ENCODE measurements at places on chromosomes 1 and 21. TPM values are rescaled to one million over a fixed set of nuclear protein-coding genes. Genes with fewer than 3 reads are reported as not detected.

Gene BEST4
- 0.26 TPM for total RNA-seq

DNA sequence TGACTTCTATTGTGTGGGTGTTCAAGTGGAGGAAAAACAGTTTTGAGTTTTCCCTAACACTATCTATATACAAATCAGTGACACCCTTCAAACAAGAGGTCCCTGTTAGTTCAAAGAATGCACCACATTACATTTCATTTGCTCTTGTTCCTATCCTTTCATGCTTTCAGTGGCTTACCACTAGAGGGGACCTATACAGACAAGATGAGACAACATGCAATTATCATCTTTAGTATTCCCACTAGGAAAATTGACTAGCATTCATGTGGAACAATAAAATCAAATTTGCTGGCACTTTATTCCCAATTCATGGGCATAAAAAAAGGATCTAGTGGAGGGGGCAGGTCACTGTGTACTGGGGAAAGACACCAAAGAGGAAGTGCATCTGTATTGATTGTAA, 13.3 kb upstream of the SIPA1L2 start:
- H3K4me1 ChIP-seq = no peaks in the 10 kb centered on the region
- no peak for DNase-seq

Gene NUP210L
- 0.08 TPM for total RNA-seq

- H3K36me3 ChIP-seq = peaks cover 7% of the 10 kb centered on the region
- H3K27ac ChIP-seq = no peak overlapping the region
- H3K4me3 ChIP-seq = no peak overlapping the region
- no peaks in the 10 kb centered on the region for H3K27me3 ChIP-seq
- H3K4me1 ChIP-seq = peaks cover 10% of the 10 kb centered on the region
These were observed 3.0 kb upstream of the NEK7 start for GRCh38 chr1:198153804-198154203.

GRCh38 chr1:104973516-104973915, 1223.8 kb downstream of the AMY1C start:
- no peak overlapping the region for H3K27ac ChIP-seq
- no peak for DNase-seq
- H3K4me3 ChIP-seq = no peak overlapping the region
- H3K4me1 ChIP-seq = no peaks in the 10 kb centered on the region
- H3K27me3 ChIP-seq = no peaks in the 10 kb centered on the region

DNA sequence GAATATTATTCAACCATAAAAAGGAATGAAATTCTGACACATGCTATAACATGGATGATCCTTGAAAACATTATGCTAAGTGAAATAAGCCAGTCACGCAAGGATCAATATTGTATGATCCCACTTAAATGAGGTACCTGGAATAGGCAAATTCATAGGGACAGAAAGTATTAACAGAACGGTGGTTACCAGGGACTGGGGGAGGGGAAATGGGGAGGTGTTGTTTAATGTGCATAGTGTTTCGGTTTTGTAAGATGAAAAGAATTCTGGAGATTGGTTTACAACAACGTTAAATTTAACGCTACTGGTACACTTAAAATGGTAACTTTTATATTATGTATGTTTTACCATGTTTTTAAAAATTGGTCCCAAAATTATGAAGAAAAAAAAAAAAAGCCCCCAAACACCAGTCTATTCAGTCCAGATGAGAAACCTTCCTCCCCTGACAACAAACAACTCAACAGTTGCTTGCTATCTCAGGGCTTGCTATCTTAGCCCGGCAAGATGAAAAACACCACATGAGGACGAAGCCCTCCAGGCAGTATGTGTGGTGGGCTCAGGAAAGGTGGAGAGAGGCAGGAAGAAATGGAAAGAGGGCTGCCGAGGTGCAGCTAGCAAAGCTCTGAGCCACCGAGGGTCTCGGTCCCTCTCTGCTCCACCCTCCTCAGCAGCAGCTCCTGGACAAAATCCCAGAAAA, 8.5 kb downstream of the NUAK2 start:
- DNase-seq = no peak
- H3K36me3 ChIP-seq = peaks cover 4% of the 10 kb centered on the region
- peak overlapping the region; percentile 82 for H3K27ac ChIP-seq
- peak overlapping the region; percentile 60 for H3K4me3 ChIP-seq
- peaks cover 48% of the 10 kb centered on the region for H3K4me1 ChIP-seq

DNA sequence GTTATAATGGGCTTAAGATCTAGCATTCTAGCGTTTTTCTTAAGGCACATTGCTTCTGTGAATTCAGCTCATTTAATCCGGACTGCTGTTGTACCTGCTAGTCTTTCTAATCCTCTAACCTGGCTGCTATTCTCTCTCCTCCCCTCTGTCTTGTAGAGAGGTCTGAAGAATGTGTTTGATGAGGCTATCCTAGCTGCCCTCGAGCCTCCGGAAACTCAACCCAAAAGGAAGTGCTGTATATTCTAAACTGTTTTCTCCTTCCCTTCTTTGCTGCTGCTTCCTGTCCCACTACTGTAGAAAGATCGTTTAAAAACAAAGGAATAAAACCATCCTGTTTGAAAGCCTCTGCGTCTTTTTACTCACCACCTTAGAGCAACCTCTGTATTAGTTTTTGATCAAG, 37.3 kb downstream of the CDC42 start:
- H3K4me1 ChIP-seq = peaks cover 88% of the 10 kb centered on the region
- no peaks in the 10 kb centered on the region for H3K27me3 ChIP-seq
- H3K4me3 ChIP-seq = peak overlapping the region; percentile 62
- H3K27ac ChIP-seq = peak overlapping the region; percentile 87
- peaks cover 79% of the 10 kb centered on the region for H3K36me3 ChIP-seq

DNA sequence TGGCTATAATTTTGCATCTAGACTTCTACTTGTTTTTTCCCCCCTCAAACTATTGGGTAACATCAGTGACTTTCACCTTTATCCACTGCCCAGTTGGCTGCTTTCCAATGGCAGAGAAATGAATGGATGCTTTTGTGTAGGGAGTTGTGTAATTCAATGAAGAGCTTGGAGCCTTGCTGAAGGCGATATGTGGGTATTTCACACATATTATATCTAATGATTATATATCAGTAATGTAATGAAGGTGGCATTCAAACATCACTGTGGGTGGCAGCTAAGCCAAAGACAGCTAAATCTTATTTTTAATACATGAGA, 81.2 kb downstream of the TGFB2 start:
- no peaks in the 10 kb centered on the region for H3K4me1 ChIP-seq
- no peak for DNase-seq
- H3K36me3 ChIP-seq = no peaks in the 10 kb centered on the region
- H3K27ac ChIP-seq = no peak overlapping the region
- no peak overlapping the region for H3K4me3 ChIP-seq

Gene OR2W3
- total RNA-seq = not detected

Gene TMEM82
- total RNA-seq = not detected

DNA sequence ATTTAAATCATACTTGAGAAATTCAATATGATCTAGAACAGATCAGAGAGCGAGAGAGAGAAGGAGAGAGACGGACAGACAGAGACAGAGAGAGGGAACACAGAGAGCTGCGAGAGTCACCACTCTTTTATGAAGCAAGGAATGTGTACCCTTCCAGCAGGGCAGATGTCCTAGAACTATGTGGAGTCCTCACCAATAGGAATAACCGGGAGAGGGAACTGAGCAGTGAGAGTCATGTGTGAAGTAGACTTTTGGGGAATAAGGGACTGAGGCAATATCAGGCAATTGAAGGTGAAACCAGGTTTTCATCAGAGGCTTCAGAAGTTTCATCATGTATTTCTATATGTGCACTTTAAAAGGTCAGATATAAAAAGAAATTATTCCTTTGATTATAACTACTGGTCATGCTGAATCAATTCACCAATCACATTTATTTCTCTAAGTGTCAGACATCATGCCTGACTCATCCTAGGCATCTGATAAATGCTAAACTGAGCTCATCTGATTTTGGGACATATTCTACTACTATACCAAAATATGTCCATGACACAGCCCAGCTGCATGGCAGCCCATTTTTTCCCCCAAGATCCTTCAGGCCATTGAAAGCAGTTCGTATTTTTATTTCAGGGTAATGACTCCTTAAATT, 22.4 kb downstream of the VTCN1 start:
- no peak for DNase-seq
- H3K27ac ChIP-seq = no peak overlapping the region
- H3K4me1 ChIP-seq = no peaks in the 10 kb centered on the region
- peaks cover 12% of the 10 kb centered on the region for H3K27me3 ChIP-seq
- no peak overlapping the region for H3K4me3 ChIP-seq

DNA sequence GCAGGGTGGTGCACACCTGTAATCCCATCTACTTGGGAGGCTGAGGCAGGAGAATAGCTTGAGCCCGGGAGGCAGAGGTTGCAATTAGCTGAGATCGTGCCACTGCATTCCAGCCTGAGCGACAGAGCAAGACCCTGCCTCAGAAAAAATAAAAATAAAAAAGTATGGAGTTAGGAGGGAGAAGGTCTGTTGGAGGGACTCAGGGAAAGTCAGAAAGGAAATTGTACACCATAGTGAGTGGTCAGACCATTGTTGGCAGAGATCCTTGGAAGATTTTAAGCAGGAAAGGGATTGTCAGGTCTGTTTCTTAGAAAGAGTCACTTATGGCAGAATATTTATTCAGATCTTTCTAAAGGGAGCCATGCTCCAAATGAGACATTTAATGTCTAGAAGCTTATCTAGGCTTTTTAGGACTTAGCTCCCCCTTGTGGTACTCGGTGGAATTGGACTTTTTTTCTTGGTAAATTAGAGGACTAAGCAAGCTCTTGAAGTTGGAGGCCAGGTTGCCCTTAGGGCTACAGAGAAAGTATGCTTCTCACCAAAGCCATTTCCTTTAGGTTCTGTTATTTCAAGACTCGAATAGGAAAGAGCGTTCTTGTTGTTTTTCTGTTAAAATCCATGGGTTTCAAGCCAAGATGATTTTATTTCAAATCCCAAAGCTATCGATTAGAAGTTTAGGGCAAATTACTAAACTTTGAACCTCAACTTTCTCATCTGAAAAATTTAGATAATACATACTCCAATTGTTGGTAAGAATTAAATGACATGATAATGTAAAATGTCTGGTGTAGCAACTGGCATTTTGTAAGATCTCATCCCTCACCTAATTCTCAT, 16.5 kb downstream of the MIA3 start:
- peaks cover 44% of the 10 kb centered on the region for H3K36me3 ChIP-seq
- peak; percentile 90 for DNase-seq
- H3K4me1 ChIP-seq = peaks cover 14% of the 10 kb centered on the region
- H3K4me3 ChIP-seq = no peak overlapping the region

Gene CCDC17
- 2.5 TPM for total RNA-seq

GRCh38 chr1:176885751-176886150, 278.8 kb downstream of the ASTN1 start:
- no peak for DNase-seq
- H3K4me3 ChIP-seq = no peak overlapping the region
- H3K36me3 ChIP-seq = no peaks in the 10 kb centered on the region

DNA sequence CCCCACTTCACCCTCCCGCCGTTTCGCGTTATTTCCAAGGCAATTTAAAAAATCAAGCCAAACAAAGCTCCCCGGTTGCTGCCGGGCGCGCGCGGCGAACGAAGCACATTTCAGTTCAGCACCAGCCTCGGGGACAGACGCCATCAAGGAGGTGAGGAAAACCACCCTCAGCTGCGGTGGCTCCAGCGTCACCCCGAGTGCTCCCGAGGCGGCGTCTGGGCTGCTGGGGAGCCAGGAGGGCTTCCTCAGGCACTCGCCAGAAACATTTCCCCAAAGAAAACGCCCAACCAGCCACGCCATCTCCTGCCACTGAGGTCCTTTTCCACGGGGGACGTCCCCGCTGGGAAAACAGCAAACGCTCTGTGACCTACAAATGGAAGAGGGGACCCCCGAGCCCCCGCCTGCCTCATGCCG, 623 bp downstream of the GNG4 start:
- H3K27ac ChIP-seq = no peak overlapping the region
- H3K36me3 ChIP-seq = peaks cover 3% of the 10 kb centered on the region
- H3K4me3 ChIP-seq = peak overlapping the region; percentile 71
- H3K27me3 ChIP-seq = peaks cover 65% of the 10 kb centered on the region

GRCh38 chr21:24955275-24955961, 651.9 kb downstream of the MRPL39 start:
- no peaks in the 10 kb centered on the region for H3K27me3 ChIP-seq
- H3K4me1 ChIP-seq = peaks cover 3% of the 10 kb centered on the region
- no peak overlapping the region for H3K4me3 ChIP-seq
- H3K27ac ChIP-seq = no peak overlapping the region
- H3K36me3 ChIP-seq = no peaks in the 10 kb centered on the region

- DNase-seq = no peak
- peaks cover 4% of the 10 kb centered on the region for H3K36me3 ChIP-seq
These were observed 646 bp upstream of the RRP15 start for GRCh38 chr1:218284377-218284916.

GRCh38 chr1:248288391-248288790, 10.6 kb upstream of the OR2T33 start:
- H3K27ac ChIP-seq = no peak overlapping the region
- no peaks in the 10 kb centered on the region for H3K27me3 ChIP-seq
- no peak for DNase-seq
- H3K36me3 ChIP-seq = no peaks in the 10 kb centered on the region

Gene CFAP141
- total RNA-seq = not detected

GRCh38 chr21:33871171-33871570, 44.4 kb downstream of the ATP5PO start:
- DNase-seq = no peak
- peaks cover 8% of the 10 kb centered on the region for H3K27me3 ChIP-seq
- no peak overlapping the region for H3K4me3 ChIP-seq

DNA sequence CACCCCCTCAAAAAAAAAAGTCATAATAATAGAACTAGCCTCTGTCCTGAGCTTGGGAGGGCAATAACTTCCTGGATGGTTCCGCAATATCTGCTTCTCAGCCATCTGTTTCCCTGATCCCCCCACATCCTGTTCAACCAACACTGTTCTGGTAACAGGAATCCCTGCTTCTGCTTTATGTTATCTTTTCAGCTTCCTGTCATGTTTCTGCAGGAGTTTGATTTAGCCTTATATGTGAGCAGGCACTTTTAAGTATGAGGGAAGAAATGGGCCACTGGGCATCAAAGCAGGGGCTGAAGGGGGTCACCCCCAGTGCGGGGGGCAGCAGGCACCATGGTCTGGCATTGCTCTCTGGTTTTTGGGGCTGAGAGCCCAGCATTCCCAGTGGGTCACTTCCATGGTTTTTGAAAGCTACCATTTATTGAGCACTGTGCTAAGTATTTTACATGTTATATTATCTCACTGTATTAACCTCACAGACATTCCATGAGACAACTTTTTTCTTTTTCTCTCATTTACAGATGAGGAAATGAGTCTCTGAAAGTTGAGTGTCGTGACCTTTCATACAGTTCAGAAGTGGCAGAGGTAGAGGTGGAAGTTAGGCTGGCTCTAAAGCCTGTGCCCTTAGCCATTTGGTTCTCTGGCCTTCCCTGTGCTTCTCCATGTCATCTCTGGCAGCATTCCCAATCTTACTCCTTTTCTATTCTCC, 61.9 kb downstream of the DNTTIP2 start:
- no peak overlapping the region for H3K27ac ChIP-seq
- no peak overlapping the region for H3K4me3 ChIP-seq

GRCh38 chr1:8315573-8316475, 2.1 kb upstream of the SLC45A1 start:
- H3K4me3 ChIP-seq = no peak overlapping the region
- H3K4me1 ChIP-seq = peaks cover 18% of the 10 kb centered on the region
- H3K27me3 ChIP-seq = peaks cover 51% of the 10 kb centered on the region
